ENCODE measurements at places on chromosomes 12 and 14. TPM values are rescaled to one million over a fixed set of nuclear protein-coding genes. Genes with fewer than 3 reads are reported as not detected.

Gene IFNG
- polyA plus RNA-seq: not detected

Gene ART4
- polyA plus RNA-seq: 0.51 TPM

Gene SERPINA12
- not detected for polyA plus RNA-seq

Gene GNB3
- 11.6 TPM for polyA plus RNA-seq

Gene DNAI7
- 1.8 TPM for polyA plus RNA-seq

Gene GLT1D1
- polyA plus RNA-seq: 0.40 TPM

Gene OVCH1
- 0.22 TPM for polyA plus RNA-seq

Gene SNRPF
- polyA plus RNA-seq: 59.3 TPM

Gene CDK2
- 9.2 TPM for polyA plus RNA-seq

Gene MYH6
- polyA plus RNA-seq: 0.27 TPM

Gene SLC38A4
- 0.44 TPM for polyA plus RNA-seq

Gene RNF212B
- polyA plus RNA-seq: not detected

Gene ASB2
- polyA plus RNA-seq: 0.44 TPM

Gene EML1
- 7.6 TPM for polyA plus RNA-seq

Gene SALL2
- polyA plus RNA-seq: 6.4 TPM

Gene LRRC43
- polyA plus RNA-seq: 1.1 TPM

Gene PRPH
- 5.9 TPM for polyA plus RNA-seq

Measured in adrenal gland (tissue), 19 donors.